ENCODE measurements at places on chromosomes 7 and 10.

DNA sequence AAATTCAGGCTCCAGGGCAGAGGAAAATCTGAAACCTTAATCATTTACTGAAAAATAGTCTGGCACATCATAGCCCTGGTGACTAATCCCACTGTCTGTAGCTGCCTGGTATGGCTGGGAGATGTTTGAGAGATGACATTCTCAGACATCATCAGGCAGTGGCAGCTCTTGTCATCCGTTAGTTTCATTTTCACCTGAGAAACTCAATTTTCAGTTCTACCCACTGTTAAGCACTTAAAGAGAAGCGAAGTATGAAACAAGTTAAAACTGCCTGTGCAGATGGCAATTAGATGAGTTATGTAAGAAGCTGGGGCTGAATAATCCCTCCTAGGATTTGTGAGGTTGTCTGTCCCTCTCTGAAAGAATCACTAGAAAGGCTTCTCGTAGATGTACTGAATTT is 150.2 kb downstream of the NSUN6 start:
- peak; percentile 3 for DNase-seq

- DNase-seq: no peak
Observed at GRCh38 chr7:45156516-45157272, 897 bp upstream of the RAMP3 start.

DNA sequence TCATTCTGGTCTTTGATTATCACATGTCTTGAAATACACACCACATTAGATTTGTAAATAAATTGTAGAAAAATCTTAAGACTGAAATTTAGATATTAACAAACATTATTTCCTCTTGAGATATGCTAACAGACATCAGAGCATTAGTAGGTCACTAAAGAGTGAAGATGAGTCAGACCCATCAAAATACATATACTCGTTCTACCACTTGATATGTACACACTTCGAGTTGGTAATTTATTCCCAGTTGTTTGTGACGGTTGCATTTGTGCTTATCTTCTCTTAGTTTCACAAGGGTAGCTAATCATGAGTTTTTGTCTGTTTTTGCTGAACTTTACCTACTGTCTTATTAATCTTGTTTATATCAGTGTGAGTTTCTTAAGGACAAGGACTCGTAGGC is 383.4 kb downstream of the AUTS2 start:
- no peak for DNase-seq

- DNase-seq: peak; percentile 6
Observed at GRCh38 chr7:116633131-116633988, 38.6 kb upstream of the MET start.

DNA sequence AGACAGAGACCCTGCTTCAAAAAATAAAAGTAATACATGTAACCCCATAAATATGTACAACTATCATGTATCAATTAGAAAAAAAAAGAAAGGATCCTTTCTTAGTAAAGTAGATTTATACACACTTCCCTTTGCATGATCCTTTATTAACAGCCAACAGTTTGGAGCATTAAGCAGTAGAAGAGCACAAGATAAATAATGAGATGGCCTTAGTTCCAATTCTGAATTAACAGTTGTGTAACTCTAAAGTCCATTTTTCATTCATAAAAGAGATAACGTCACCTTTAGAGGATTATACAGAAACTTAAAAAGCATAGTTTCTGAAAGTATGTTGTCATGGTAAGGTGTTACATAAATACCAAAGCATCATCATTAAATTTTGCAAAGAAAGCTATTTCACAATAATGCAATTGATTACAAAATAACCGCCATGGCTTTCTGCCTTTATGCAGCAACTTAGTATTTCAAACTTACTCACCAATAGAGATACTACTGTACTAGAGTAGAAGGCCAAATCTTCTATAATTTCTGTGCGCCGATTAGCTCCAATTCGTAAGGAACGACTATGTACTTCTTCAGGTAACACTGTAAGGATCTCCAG is 40.3 kb downstream of the TNPO3 start:
- no peak for DNase-seq

- no peak for DNase-seq
Observed at GRCh38 chr7:91776171-91776570, 104.3 kb downstream of the MTERF1 start.

- DNase-seq: no peak
Observed at GRCh38 chr10:115956225-115957011, 316.6 kb downstream of the GFRA1 start.

GRCh38 chr10:95284807-95285206 is 6.0 kb downstream of the PDLIM1 start:
- DNase-seq: no peak

Measured in CD4-positive, alpha-beta T cell treated with Interferon alpha-2 for 1 hour (primary cell).